ENCODE measurements at places on chromosomes 7 and 10.

DNA sequence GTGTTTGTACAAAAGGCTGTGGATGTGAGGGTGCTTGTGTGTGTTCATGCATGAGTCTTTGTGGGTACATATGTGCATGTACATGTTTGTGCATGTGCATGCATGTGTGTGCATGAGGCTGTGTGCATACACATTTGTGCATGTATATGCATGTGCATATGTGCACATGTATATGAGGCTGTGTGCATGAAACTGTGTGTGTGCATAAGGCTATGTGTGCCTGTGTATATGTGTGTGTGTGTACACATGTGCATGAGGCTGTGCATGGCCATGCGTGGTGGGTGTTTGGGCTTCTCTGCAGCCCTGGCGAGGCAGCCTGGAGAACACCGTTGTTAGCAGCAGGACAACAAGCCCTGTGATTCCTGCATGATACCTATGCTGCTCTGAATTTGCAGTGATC, 207.7 kb upstream of the ADCY1 start:
- no peak for DNase-seq

GRCh38 chr7:70072220-70072619, 473.9 kb downstream of the AUTS2 start:
- no peak for DNase-seq

- no peak for DNase-seq
These were observed 16.0 kb downstream of the PDGFA start for GRCh38 chr7:503575-504111.

GRCh38 chr7:101739775-101740398, 77.5 kb upstream of the CUX1 start:
- no peak for DNase-seq

DNA sequence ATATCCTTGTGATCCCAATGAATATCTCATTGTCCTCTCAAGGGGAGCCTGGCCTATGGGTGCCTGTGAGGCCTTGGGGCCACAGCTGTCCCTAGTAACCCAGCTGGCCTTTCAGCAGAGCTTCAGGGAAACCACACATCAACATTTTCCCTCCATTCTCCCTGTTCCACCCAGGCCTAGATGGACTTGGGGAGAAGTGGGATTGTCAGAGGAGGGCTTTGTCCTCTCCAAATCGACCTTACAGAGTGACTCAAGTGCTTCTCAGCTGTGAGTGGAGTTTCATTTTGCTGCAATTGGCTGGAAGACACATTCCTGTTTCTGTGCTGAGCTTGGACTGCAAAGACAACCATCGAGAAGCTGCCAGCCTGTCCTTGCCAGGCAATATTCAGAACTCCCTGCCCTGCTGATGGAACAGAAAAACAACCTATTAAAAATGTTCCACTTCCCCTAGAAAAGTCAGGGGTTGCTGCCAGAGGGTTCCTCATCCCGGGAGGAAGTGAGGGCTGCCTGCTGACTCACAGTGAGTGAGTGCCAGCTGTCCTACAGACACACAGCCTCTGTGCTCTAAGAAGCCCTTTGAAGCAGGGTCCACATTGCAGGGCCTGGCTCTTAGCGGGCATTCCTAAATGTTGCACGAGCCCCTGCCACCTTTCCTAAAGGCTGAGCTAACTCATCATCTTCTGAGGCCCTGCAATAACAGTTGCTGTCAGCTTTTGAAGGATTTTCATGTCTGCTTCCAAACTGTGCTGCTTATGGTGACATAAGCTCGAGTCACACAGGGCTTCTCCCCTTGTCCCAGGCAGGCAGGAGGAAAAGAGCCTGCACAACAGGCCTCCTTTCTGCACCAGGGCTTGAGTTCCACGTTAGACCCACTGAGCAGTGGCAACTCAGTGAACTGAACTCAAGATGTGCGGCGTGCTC, 20.5 kb downstream of the STRA8 start:
- no peak for DNase-seq

DNA sequence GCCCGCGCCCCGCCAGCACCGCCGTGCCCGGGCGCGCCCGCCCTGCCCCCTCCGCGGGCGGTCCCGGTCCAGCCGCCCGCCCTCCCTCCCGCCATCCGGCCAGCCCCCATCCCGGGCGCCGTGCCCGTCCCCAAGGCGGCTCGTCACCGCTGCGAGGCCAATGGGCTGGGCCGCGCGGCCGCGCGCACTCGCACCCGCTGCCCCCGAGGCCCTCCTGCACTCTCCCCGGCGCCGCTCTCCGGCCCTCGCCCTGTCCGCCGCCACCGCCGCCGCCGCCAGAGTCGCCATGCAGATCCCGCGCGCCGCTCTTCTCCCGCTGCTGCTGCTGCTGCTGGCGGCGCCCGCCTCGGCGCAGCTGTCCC, at the start of gene HTRA1:
TSS of gene HTRA1 (plus strand) at position 187 of the 362 bp plus-strand sequence. CDS start at position 287, 100 bp downstream.
- no peak for DNase-seq

- DNase-seq = no peak
These were observed 612.6 kb downstream of the AUTS2 start for GRCh38 chr7:70210936-70211310.

GRCh38 chr7:29296421-29296820, 101.8 kb downstream of the CHN2 start:
- DNase-seq = no peak

GRCh38 chr7:137957887-137958286, 44.0 kb downstream of the CREB3L2 start:
- DNase-seq = no peak

- DNase-seq = no peak
These were observed 785.9 kb downstream of the GATA3 start for GRCh38 chr10:8840356-8840755.

DNA sequence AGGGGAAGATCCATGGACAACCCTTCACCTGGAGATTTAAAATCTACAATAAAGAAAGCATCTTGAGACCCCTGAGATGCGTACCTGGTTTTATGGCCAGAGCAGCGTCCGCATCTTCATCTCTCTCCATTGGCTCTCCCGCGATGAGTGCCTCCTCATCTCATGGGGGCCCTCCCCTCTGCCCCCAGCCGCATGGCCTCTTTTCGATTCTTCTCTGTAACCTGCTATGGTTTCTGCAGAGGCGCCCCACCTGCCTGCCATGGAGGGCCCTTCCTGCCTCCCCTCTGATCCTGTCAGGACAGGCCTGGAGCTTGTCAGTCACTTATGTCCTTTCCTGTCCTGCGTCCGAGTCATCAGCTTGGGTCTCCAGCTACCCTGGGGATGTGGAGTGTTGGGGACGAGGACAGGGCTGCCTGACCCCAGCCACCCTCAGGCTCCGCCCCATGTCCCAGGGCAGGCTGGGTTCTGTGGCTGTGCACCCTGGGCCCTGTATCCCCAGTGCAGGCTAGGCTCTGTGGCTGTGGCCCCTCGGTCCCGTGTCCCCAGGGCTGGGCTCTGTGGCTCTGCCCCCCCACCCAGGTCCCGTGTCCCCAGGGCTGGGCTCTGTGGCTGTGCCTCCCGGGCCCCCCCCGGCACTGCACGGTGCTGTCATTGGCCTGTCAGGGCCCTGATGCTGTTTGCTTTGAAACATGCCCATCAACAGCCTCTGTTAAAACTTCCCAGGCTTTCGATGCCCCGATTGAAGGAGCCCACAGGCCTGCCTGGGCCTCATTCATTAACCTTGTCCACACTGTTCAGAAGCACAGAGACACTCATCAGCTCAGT, 99.8 kb downstream of the WDR37 start:
- DNase-seq = no peak

DNA sequence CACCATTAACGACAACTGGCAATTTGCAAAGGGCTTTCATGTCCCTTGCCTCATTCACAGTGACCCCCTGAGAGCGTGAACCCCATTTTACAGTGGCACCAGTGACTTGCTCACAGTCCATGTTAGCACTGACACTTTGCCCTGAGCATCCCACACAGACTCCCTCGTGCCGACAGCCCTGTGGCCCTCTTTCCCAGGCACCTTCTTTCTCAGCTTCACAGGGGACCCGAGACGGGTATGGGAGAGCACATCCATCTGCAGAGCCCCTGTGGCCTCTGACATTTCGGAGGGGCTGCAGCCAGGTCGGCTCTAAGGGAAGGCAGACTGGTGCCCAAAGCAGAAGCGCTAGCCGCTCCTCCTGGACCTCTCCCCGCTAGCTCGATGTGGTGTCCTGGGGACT, 10.8 kb downstream of the LOXL4 start:
- DNase-seq = no peak

DNA sequence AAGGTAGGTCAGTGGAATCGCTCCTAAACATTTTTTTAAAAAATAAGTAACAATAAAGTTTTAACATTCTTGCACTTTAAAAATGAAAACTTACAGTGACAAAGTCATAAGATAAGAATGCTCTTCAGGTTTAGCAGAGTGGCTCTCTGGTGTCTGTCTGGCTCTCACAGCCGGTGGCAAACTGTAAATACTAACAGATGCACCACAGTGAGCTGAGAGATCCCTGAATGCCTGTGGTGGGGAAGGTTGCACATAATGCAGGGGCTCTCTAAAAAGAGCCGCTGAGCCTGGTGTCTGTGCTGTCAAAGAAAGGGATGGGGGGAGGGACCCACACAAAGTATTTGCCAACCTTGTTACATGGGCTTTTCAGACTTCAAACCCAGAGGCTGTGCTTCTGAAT, 498.3 kb downstream of the CCSER2 start:
- DNase-seq = no peak

DNA sequence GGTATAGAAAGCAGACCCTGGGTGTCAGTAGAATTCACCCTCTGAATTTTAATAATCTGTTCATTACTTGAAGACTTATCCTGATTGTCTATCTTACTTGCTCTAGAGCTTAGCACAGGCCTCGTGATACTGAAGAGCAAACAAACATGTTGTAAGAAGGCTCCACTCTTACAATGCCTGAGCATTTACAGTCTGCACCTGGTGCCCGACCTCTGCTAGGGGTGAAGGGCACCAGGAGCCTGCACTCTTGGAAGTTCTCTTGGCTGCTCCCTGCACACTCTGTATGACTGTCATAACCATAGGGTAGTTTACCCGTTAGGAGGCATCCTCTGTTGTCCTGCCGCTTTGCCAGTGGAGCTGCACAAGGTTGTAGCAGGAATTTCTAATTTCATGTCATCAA, 91.3 kb upstream of the NPY start:
- no peak for DNase-seq

DNA sequence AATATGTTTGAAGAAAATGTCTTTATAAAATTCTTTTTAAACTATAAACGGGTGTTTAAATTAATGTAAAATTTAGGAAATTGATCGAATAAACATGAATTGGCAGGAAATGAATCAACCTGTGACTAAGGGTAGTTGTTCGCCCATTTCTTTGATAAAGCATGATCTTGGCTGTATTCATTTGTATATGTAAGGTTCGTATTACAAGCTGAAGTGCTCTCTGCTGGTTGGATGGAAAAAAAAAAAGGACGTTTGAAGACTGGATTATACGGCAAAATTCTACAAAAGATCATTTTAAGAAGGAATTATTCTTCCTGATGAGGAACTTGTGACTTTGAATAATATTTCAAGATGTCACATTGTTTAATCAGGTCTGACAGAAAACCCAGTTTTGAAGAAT, 185.4 kb upstream of the ANK3 start:
- DNase-seq = no peak

DNA sequence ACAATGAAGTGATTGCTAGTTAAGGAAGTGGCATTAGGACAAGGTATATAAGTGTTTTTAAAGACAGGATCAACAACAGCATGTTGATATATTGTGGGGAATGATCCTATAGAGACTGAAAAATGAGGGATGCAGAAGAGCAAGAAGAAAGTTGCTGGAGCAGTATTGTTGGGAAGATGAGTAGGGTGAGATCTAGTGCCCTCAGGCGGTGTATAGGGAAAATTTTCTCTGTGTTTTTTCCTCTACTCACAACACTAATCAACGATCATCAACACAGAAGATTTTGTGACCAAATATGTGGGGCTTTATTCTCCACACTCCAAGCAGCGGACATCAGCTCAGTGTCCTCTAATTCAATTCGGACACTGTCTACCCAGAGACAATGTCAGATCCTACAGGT, 9.6 kb upstream of the PTTG1IP2 start:
- no peak for DNase-seq

GRCh38 chr10:128934492-128934891, 532.5 kb upstream of the MGMT start:
- DNase-seq = no peak

- no peak for DNase-seq
These were observed 116.1 kb downstream of the STRA8 start for GRCh38 chr7:135349746-135350145.

DNA sequence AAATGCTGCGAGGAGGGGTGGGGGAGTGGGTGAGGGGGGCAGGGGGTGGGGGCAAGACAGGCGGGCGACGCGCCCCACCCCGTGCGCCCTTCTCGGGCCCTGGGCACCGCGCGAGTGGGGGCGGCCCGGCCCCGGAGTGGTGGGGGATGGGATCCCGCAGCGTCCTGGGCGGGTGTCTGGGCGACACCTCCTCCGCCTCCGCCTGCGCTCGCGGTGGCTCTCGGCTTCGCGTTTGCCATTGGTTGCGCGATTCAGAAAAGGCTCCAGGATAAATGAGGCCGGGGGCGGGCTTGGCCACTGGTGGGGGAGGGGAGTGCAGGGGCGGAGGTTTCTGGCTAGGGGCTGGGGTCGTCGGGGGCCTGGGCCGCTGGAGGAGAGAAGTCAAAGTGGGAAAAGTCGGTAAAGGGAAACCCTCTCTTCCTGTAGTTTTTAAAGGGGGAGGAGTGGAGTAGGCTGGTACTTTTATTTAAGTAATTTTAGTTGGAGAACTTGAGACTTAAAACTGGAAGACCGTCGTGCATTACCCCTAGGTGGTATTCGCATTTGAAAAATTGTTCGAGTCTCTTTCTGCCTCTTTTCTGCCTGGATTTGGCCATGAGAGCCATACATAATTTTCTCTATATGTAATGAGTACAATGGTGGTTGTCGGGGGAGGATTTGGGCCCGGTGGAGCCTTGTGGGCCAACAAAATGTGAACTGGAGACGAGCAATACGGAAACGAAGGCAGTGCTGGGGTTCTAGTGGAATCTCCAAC, 992 bp upstream of the IGF2BP3 start:
- DNase-seq = no peak

- DNase-seq = no peak
These were observed 60.6 kb downstream of the PUS7 start for GRCh38 chr7:105461518-105461917.

GRCh38 chr10:5840314-5841307, 27.4 kb upstream of the GDI2 start:
- no peak for DNase-seq

DNA sequence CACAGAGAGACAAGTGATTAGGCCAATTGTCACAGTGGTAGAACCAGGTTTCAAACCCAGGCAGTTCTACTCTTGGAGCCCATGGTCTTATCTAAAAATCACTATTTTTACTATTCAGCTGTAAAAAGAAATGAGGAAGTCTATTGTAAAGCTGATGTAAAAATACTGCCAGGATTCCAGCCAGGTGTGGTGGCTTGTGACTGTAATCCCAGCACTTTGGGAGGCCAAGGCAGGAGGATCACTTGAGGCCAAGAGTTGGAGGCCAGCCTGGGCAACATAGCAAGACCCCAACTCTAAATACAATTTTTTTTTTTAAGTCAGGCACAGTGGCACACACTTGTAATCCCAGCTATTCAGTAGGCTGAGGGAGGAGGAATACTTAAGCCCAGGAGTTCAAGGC, 40.4 kb downstream of the HIP1 start:
- no peak for DNase-seq

GRCh38 chr7:146235195-146235594, 118.6 kb downstream of the CNTNAP2 start:
- DNase-seq = no peak

GRCh38 chr7:55488804-55489340, 83.4 kb downstream of the VOPP1 start:
- DNase-seq = no peak
